ENCODE measurements at places on chromosomes 11 and 22.

GRCh38 chr11:94754335-94754734 is 13.8 kb upstream of the AMOTL1 start:
- no peak for DNase-seq

GRCh38 chr11:9642894-9643293 is 21.0 kb upstream of the SWAP70 start:
- DNase-seq = no peak

DNA sequence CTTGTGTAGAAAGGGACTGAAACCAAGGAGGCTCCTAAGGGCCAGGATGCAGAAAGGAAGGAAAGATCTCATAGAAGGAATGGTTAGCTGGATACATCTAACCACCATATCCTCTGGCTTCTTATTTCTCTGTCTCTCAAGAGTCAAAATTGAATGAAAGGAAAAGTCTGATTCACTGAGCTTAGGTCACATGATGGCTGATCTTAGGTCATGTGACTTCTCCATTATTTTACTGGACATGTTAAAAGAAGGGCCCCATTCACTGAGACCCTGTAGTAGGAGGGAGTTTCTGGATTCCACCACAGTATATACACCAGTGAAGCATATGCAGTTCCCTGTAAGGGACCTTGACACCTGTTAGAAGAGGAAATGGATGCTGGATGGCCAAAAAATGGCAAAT is 516.6 kb downstream of the NELL1 start:
- no peak for DNase-seq

DNA sequence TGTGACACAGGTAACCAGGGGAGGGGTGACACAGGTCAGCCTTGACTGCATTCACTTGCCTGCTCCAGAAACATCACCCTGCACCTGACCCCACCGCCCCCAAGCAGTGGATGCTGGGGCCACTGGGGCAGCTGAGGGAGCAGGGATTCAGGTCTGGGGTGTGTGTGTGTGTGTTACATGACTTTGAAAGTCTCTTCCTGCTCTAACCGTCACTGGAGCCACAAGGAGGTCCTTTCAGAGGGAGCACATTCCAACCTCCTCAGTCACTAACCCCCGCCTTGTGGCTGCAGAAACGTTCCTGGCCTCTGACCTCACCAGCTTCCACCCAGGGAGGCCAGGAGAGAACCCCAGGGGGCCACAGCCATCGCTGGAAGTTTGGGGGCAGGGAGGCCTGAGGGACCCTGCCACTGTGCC is 2.9 kb upstream of the FOSL1 start:
- no peak for DNase-seq

- no peak for DNase-seq
Observed at GRCh38 chr22:46894081-46894671, 131.7 kb downstream of the TBC1D22A start.

GRCh38 chr11:76739798-76740197 is 43.4 kb upstream of the TSKU start:
- no peak for DNase-seq

DNA sequence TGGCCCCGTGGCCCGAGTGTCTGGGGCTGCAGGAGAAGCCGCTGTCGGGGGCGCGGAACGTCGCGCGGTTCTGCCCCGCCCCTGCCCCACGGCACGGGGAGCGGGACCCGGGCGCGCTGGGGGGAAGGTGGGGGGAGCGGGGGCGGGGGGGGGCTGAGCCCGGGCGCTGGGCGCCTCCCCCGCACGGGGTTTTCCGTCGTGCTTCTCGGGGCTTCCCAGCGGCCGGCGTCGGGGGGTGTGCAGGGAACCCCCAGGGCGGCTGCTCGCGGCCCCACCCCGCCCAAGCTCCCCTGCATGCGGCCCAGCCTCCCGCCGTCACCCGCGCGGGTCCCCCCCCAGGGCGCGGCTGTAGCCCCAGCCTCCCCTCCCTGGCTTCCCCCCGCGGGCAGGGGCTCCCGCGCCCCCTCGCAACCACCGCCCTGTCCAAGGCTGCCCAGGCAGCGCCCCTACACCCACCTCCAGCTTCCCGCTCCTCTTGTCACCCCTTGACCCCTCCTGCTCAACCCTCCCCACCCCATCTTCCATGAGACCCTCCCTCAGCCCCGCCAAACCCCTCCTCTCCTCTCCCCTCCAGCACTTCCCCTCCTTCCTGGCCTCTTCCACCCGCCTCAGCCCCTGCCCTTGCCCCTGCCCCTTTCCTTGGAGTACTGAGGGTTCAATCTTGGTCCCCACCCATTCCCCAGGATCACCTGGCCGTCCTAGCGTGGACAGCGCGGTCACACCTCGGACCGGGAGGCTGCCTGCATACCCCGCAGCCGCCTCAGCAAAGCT is 1.7 kb downstream of the IL17REL start:
- DNase-seq = peak; percentile 45

DNA sequence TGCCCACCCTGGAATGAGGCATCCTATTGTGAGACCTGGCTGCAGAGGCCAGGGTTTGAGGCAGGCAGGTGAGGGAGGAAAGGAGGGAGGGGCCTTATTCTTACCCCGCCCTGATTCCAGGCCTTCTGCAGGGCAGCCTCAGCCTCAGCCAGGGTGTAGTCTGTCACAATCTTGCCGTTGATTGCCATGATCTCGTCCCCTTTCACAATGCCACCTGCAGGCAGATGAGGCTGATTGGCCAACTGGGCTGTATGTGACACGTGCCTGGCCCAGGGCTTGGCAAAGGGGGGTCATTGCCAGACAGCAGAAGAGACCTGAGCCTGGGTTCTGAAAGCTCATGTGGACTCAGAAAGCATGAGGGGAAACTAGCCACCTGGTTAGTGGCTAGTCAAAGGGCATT is 21.4 kb upstream of the ABCC8 start:
- DNase-seq = no peak

DNA sequence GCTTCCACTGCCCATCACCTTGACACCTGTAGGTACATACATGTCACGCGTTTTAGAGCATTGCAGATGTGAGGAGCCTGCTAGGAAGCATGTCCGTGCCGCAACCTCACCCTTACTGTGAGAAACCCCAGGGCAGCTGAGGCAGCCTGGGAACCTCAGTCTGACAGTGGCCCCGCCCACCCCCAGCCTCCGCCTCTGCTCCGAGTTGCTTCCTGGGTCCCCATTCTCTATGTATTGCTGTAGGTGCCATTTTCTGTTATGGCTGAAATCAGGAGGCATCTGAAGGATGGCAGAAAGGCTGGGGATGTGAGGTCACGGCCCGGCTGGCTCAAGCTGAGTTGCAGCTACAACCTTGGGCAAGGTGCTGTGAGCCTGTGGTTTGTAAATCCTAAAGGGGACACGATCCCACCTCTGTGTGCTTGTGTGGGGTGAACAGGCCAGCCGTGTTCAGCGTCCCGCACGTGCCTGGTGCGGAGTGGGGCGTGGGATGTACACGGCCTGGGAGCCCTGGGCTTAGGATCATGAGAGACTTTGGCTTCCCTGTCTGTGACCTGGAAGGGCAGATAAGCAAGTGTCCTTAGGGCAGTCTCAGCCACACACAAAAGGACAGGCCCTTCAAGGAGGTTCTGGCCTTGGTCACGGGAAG is 102.7 kb downstream of the PHF21B start:
- DNase-seq = no peak

DNA sequence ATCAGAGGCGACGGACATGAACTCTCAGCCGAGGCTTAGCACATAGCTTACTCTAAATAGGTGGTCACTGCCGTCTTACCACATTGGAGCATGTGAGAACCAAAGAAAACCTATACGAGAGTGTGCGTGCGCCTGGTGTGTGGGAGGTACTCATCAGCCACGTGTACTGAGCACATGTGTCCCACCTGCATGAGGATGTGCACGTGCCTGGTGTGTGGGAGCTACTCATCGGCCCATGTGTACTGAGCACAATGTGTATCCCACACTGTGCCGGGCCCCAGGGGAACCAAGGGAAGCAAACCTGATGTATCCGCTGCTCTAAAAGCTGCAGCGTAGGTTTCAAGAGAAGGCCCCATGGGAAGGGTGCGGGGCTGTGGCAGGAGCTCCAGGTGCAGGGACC is 56.4 kb downstream of the ANO1 start:
- DNase-seq = no peak

GRCh38 chr11:1298695-1299492 is 10.5 kb downstream of the TOLLIP start:
- DNase-seq = no peak

GRCh38 chr11:28763876-28764275 is 655.7 kb downstream of the METTL15 start:
- DNase-seq = no peak

- no peak for DNase-seq
Observed at GRCh38 chr11:33396361-33396760, 139.2 kb downstream of the HIPK3 start.

- no peak for DNase-seq
Observed at GRCh38 chr11:112297248-112297866, 36.7 kb upstream of the PLET1 start.

DNA sequence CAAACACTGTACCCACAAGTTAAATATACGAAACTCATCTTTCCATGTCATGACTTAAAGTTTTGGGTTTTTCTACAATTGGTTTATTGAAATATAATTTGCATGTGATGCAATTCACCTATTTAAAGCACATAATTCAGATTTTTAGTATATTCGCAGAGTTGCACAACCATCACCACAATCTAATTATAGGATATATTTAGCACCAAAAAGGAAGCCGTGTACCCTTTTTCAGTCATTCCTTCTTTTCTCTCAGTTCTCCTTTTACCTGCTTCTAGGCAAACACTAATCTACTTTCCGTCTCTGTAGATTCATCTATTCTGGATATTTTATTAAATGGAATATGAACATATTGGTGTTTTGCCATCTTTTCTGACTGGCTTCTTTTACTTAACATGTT is 1458.1 kb upstream of the TENM4 start:
- DNase-seq = no peak

GRCh38 chr11:94862926-94863880 is 95.0 kb downstream of the AMOTL1 start:
- DNase-seq = no peak

DNA sequence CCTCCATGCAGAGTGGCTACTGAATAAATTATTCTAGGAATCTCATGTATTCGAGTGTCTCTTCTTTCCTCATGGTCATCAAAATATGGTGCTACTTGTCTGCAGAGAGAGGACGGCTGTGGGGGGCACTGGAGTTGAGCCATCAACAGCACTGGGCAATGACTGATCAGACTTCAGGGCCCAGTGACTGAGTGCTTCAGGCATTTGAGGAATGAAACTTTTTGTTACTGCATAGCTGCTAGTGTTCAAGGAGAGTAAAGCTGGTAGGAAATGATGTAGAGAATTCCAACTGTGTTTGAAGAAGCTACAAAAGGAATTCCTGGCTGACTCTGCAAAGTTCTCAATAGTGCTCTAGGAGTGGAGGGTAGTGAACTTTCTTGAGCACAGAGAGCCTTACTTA is 277.7 kb downstream of the CADM1 start:
- DNase-seq = no peak

GRCh38 chr11:10770626-10771254 is 19.7 kb downstream of the CTR9 start:
- no peak for DNase-seq

GRCh38 chr11:113249491-113249763 is 65.0 kb upstream of the TTC12 start:
- DNase-seq = no peak

DNA sequence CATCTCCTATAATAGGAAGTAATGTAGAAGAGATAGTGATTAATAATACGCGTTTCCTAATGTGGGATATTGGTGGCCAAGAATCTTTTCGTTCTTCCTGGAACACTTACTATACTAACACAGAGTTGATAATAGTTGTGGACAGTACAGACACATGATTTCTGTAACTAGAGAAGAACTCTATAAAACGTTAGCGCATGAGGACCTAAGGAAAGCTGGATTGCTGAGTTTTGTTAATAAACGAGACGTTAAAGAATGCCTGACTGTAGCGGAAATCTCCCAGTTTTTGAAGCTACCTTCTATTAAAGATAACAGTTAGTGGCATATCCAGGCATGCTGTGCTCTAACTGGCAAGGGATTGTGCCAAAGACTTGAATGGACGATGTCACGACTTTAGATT is 83.3 kb downstream of the GGT1 start:
- no peak for DNase-seq

- DNase-seq = no peak
Observed at GRCh38 chr11:122697636-122698167, 42.2 kb downstream of the UBASH3B start.

DNA sequence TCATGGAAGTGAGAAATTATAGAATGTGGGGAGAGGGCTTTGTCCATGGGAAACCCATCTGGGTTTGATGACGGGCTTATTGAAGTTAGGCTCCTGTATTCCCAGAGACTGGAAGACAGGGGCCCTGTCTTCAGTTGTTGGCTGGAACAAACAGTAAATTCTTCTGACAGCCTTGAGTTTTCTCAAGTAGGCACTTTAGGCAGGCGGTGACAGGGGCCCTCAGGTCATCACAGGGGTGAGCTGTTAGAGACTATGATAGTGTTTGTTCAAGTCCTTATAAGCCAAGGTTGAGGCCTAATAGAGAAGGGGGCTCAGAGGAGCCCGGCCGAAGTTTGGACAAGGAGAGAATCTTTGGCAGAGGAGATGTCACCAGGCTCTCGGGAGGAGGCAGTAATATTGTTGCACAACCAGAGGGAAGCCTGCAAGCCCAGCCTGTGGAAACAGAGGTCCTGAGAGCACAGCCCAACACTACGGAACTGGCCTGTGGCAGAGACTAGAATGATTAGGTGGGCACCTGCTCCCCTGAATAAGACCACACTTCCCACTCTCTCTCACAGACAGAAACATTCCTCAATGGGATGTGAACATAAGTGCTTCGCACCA is 20.2 kb upstream of the IL17RA start:
- no peak for DNase-seq

GRCh38 chr11:85170184-85170583 is 457.0 kb downstream of the DLG2 start:
- DNase-seq = no peak

GRCh38 chr22:35155403-35156025 is 89.6 kb downstream of the ISX start:
- DNase-seq = no peak

DNA sequence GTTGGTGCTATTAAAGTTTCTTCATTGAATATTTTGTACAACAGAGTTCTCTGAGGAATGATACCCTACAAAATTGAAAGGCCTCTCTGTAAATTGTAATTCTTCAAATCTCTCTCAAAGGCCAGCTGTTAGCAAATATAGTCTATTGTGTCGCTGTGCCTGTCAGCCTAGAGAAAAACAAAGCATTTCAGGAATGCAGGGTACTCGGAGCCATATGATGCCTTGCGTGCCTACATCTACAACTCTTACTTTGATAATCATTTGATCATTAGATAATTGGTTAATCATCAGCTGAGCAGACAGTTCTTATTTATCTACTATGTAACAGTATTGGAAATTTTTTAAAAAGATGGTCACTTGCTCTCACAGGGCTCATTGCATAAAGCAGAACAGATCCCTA is 67.3 kb downstream of the RNF169 start:
- DNase-seq = no peak

Measured in activated T-helper 1 cell treated with Interleukin-2 at 50 U/mL for 16 hours (primary cell).